Left colon (tissue), 2 donors: ENCODE measurements at places on chromosomes 5 and 9. TPM values are rescaled to one million over a fixed set of nuclear protein-coding genes. Genes with fewer than 3 reads are reported as not detected.

DNA sequence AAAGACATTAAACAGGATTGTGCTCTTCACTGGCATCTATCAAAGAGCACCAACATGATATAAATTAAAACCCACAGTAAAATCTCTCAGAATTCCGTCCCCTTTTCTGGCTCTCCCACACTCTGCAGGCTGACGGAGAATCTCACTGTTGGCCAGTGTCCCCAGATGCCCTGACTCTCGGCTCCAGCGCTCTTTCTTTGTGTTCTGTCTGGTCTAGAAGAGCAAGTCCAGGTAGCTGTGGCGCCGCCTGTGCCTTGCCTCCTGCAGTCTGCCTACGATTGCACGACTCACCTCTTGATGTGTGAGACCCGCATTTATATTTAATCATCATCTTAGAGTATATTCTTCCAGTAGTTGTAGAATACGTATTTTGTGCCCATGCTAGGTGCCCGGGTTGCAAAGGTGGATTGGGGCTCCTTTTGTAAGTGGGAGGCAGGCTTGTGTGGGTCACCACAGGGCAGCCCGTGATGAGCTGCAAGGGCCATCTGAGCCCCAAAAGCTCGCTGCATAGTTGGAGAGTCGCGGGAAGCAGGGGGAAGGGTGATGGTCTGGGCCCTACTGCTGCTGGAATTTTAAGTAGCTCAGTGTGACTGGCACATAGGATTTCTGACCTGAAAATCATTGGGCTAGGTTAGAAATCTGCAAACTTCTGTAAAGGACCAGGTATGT, 55.6 kb downstream of the EHMT1 start:
- no peak for DNase-seq

DNA sequence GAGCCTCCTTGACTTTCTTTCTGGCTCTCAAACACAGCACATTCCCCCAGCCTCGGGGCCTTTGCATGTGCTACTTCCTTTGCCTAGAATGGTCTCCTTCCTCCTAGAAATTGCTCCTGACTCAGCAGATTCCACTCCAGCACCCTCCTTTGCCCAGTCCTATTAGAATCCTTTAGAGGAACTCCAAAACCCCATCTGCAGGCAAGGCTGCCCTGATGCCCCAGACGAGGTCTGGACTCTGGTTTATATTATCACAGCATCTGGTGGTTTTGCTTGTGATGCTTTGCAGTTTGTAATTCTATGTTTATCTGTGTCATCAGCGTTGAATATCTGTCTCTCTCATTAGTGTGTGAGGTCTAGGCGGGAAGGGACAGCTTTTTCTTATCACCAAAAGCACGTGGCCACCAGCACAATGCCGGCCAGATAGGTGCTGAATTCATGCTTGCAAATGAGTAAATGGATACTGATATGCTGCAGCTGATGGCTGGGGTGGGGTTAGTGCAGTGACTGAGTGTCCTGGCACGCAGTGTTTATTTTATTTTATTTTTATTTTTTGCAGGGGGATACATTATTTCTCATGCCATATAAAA, 30.0 kb upstream of the ANKH start:
- no peak for DNase-seq

DNA sequence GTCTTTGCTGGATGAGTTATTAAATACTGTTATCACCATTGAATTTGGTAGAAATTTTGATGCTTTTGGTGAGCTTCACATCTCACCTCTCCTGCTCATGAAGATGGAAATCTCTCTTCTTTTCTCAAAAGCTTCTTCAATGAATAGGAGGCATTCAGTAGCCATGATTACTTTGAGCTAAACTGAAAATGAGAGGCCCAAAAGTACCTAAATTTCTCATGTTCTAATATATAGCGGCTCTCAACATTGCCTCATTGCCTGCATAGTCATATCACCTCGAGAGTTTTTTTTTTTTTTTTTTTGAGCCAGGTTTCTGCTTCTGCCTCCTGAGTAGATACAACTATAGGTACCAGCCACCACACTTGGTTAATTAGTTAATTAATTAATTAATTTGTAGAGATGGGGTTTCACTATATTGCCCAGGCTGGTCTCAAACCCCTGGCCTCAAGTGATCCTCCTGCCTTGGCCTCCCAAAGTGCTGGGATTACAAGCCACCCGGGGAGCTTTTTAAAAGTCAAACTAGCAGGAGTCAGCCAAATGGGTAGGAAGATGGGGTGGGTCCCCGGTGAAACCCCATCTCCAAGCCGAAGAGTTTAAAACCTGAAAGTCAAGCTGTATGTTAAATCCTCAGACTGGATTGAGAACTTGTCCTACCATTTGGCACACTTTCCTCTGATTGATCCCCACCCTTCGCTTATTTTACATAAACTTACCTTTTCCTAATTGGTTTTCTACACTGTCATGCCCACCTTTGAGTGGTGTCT, 169.0 kb downstream of the DOCK2 start:
- no peak for DNase-seq

DNA sequence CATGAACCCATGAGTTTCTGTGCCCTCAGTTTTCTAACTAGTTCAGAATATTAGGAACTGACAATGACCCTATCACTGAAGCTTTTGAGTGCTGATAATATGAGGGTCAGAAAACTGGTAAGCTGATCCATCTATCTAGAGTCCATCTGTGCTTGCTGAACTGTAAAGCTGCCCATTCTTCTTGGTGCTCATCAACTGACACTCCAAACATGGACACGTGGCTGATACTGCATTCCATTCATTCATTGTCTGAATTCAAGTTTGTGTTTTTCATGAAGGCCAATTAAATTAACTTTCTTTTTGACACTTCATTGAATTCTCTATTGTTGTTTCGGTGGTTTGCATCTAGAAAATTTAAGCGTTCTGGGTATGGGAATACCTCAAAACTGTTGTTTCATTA, 17.6 kb downstream of the NREP start:
- no peak for DNase-seq

DNA sequence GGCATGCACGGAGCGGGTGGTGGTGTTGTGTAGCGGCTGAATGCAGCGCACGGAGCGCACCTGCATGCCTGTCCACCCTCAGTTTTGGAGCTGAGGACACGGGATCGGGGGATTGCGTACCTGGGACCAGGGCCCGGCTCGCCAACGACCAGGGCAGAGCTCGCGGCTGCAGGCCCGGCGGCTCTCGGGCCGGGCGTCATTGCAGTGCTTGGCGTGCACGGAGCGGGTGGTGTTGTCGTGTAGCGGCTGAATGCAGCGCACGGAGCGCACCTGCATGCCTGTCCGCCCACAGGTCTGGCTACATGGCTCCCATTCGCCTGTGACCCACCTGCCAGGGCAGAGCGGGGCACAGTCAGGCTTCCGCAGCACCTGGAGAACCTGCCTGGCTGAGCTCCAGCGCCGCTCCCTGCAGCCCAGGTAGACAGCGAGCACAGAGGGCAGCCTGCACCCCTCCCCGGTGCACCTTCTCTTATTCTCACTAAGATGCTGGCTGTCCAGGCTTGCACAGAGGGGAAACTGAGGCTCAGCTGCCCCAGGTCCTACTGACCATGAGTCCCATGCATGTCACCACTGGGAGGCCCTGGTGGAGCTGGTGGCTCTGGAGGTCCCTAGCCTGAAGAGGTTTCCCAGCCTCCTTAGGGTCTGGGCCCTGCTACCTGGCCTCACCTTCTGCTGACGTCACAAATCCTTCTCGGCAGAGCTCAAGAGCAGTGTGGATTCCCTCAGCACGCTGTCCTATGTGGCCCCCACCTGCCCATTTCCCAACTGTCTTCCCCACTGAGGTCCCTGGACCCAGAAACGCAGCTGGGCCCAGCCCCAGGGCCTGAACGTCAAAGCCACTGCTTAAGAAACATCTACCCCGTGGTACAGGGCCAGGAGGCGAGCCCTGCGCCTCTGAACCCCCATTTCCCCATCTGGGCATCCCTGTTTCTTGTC, 64.9 kb downstream of the ZNF354C start:
- peak; percentile 10 for DNase-seq

DNA sequence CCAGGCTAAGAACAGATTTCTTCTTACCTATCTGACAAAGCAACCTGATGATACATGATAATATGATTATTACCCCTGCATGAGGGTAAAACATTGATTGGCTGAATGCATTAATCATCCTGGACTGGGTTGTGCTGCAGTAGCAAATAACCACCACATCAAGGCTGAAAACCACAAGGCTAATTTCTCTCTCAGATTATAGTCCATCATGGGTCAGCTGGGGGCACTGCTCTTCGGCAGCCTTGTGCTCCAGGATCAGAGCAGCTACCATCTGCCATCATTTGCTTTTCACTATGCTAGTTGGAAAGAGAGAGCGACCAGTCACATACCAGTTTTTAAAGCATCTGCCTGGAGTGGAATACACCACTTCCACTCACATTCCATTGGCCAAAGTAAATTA, 383.5 kb downstream of the RASEF start:
- no peak for DNase-seq

GRCh38 chr9:133420392-133420827, 1.8 kb upstream of the ADAMTS13 start:
- DNase-seq: no peak

DNA sequence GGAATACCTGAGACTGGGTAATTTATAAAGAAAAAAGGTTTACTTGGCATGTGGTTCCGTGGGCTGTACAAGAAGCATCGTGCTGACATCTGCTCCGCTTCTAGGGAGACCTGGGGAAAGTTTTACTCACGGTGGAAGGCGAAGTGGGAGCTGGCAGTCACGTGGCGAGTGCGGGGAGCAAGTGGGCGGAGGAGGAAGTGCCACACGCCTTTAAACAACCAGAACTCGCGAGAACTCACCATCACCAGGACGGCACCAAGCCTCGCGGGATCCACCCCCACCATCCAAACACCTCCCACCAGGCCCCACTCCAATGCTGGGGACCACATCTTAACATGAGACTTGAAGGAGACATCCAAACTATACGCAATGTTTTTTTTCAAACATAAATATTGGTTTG, 406.2 kb upstream of the IRX4 start:
- no peak for DNase-seq

Gene SLC25A2
- total RNA-seq: 1.4 TPM

Gene PAXX
- total RNA-seq: 33.3 TPM

Gene ROR2
- 8.3 TPM for total RNA-seq

Gene STKLD1
- total RNA-seq: 0.95 TPM
